ENCODE measurements at places on chromosomes 3 and 15.

DNA sequence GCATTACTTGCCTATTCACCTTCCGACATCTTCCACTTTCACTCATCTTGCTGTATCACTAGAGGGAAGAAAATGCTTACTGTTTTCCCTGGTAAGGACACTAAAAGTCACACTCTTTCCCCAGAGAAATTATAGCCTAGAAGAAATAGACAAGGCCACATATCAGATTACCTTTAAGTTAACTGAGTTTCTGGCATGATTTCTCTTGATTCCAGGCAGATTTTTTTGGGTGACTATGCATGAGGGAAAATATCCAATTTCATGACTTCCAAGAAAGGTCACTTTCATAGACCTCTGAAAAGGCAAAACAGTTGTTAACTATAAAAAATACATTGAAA is 30.3 kb downstream of the TCF12 start:
- DNase-seq: no peak

GRCh38 chr15:37252530-37252929 is 152.2 kb upstream of the MEIS2 start:
- DNase-seq: no peak

- no peak for DNase-seq
Observed at GRCh38 chr15:79195802-79196201, 86.7 kb upstream of the ANKRD34C start.

GRCh38 chr15:51623386-51623938 is 891 bp upstream of the DMXL2 start:
- DNase-seq: no peak

DNA sequence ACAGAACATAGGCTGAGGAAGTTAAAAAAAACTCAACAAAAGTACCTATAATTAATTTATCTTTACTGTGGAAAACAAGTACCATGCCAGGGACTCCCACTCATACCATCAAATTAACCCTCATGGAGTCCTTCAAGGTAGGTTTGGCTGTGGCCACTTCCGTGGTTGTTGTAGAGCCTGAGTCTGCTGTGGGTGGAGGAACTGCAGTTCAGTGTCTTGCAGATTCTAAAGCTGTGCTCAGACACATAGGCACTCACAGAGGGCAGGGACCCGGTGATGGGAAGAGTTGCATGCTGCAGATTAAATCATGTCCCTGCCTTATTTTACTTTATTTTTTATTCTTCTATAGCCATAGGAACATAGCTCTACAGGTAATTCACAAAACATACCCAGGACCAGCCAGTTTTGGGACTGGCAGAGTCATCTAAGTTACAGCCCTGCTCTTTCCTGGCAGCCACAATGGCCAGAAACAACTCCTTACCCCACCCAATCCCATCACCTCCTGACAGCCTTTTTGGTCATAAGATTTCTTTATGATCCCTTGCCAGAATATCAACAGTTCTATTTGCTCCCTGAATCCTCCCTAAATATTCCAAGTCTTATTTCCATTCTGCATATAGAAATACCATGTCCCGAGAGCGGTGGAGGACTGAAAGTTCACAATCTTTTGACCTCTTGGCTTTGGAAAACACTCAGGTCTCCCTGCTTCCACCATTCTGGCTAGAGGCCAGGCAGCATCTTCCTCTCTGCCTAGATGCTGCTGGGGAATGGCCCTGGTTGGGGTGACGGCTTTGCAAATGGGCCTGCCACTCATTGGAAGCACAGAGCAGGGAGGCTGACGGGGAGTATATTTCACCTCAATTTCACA is 193.7 kb downstream of the CHST2 start:
- DNase-seq: no peak

DNA sequence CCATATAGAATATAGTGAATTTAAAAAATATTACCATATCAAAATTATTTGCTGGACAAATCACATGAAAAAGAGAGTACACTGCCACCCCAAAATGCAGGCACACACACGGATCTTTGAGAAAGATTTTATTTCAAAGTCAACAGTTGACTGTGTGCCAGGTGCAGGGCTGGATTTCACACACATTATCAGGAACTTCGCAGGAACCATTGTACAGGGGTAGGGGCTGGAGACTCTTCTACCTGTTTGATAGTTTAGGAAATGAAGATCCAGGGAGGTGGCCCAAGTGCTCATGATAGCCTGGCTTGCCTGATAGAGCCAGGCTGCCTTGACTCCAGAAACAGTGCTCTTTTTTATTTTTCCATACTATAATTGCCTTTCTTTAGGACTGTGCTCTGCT is 54.2 kb downstream of the IL1RAP start:
- DNase-seq: no peak

GRCh38 chr3:197256836-197257444 is 41.5 kb downstream of the DLG1 start:
- no peak for DNase-seq

GRCh38 chr3:77412021-77412438 is 372.1 kb downstream of the ROBO2 start:
- no peak for DNase-seq

- DNase-seq: no peak
Observed at GRCh38 chr15:94745371-94745770, 514.0 kb downstream of the MCTP2 start.

DNA sequence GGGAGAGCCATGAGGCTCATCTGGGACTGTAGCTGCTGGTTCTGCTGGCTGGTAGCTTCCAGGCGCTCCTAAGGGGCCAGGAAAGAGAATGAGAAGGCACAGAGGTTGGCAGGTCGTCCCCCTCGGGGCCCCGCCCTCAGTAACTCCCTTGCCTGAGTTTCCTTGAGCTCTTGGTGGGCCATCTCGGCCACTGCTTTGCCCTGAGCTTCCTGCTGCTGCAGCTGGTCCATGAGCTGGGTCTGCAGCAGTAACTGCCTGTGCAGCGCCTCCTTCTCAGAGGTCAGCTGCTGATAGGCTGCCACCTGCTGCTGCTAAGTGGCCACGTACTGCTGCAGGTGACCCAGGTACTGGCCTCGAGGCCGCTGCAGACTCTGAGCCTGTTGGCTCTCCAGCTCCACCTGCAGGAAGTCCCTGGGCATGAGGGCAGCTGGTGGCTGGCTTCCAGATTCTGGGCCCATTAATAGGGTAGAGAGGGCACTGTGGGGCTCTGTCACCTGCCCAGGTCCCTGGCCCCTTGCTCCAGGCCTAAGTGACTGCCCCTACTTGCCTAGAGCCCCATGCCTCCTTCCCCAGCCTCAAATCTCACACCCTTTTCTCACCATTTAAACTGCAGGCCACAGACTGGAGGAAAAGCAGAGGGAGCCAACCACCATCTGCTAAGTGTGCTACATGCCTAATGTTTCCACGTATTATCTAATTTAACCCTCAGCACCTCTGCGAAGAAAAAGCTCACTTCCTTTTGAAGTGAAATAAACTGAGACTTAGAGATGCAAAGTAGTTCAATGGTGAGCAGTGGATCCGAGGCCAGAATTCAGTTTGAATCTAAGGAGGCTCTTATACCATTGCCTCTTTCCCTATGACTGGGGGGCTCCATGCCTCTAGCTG is 10.8 kb upstream of the VPS33B start:
- DNase-seq: no peak

DNA sequence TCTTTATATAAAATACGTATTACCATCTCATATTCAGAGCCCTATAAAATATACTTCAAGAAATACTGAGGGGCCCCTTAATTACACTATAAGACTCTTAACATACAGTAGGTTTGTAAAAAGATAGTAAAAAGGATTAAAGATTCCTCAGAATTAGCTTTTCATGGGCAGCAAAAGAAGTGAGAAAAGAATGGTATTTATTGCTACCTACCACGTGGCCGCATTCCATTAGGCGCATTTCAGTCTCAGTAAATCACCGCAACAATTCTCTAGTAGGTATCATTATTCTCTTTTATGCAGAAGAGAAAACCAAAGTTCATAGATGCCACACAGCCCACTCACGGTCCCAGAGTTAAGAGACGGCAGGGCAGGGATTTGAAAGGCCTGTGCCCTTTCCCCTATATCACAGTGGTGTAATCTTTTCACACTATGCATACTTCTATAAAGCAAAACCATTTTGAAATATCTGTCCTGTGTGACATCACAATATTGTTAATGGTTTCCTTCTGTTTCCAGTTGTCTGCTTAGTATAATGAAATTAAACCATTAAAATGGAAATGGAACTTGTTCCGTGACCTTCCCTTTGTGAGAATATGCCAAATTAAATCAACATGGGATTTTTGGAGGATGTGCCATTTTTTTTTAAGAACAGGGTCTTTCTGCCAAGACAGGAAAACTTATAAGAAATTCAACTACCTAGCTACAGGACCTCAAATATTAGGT is 1072.2 kb downstream of the FHIT start:
- no peak for DNase-seq

DNA sequence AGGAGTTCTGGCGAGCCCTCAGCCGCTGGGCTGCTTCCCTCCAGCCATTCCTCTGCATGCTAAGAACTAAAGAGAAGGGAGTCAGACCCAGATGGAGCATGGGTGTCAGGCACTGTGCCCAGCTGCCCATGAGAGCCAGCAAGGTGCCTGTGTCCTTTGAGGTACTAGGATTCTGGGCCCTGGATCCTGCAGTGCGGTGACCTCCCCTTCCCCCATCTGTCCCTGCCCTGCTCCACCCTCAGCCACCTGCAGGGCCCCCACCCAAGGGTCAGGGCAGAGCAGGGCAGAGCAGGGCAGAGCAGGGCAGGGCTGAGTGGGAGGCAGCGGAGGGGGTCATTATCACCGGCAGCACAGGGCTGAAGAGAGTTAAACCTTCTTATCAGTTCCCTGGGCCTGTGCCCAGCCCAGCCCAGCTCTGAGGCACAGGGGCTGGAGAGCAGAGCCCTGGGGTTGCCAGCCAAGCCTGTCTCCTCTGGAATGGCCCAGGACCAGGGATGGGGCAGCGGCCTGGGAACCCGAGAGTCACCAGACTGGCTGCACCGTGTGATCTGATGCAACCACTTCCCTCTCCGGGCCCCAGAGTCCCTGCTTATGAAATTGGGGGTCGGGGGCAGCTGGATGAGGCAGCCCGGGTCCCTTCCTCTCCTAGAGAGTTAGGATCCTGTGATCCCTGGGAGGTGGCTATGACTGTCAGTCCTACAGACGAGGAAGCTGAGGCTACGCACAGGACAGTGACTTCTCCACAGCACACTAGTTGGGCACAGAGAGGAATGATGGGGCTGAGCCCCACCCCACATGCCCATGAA is 17.3 kb downstream of the ZDHHC19 start:
- no peak for DNase-seq

DNA sequence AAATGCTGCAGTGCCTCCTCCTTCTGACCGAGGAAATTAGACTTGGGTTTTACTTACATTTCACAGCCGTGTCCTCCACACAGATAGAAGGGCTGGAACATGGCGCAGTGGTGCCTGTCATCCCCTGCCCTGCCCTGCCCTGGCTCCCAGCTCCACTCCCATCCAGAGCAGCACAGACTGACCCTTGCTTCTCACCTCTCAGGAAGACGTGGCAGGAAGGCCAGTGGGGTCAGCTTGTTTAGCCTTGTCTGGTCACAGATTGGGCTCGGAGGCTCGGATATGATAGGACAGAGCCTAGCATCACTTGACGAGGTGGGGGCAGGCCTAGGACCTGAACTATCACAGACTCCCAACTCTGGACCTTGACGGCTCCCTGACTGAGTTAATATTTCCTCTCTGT is 88.5 kb downstream of the LINGO1 start:
- no peak for DNase-seq

DNA sequence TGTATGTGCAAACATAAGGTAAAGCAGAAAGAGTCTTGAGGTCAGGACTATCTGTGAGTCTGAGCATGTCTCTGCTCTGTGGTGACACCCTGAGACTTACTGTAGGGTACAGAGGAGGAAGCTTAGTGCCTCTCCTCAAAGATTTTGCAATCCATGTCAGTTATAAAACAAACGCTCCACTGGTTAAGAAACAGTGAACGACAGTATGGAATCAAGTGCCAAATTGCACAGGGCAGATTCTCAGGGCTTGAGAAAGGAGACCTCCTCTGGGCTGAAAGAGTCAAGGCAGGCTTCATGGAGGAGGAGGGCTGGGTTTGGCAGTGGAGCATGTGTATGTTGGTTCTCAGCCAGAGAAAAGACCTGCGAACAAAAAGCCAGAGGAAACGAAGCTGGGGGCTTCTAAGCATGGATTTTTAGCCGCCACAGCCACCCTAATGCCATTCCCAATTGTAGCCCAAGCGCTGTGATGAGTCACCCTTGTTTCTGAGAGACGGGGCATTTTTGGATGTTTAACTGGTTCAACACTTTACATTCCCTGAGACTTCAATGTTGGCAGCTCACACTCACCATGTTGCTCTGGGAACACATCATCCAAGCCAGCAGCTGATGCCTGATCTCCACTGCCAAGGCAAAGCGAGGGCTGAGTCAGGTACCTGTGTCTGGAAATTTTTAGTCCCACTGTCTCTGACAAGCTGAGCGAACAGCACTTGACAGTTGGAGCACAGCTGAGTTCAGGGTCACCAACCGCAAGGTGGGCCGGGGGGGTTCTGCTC is 3.4 kb upstream of the DGKG start:
- DNase-seq: no peak

DNA sequence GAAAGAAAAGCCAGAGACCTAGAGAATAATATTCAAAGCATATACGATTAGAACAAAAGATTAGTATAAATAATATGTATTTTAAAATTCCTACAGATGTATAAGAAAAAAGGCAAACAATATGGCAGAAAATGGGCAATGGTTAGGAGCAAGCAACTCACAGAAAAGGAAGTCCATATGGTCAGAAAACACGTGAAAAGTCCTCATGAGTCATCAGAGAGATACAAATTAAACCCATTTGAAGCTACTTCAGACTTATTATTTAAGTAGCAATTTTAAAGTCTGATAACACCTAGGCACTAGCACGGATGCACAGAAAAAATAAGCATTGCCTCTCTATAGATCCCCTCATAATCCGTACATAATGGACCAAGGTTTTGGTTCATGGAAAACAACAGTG is 25.6 kb downstream of the SLC7A14 start:
- no peak for DNase-seq

DNA sequence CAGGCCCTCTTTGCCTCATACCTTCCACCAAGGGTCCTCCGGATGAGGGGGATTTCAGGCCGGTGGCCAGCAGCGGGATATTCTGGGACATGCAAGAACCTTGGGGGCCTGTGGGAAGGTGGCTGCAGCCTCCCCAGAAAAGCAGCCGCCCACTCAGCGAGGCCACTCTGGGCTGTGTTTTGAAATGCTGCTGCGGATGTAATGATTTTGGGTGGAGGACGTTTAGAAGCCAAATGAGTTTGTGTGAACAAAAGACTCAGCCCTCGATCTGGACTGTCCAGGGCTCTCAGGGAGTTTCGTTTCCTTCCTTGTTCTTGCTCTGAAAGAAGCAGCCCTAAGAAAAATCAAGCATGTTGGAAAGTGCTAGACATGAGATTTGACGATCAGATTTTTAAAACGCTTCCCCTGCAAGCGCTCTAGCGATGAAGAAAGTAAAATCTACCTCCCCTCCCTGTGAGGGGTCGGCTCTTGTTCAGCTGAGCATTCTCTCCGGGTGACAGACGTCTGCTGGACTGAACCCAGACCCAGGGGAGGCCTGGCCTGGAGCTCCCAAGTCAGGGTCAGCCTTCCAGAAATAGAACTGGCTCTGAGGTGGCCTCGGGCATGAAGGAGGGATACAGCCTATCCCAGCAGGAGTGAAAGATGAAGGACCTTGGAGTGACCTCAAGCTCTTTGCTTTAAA is 12.9 kb downstream of the HEG1 start:
- DNase-seq: no peak

GRCh38 chr3:174541708-174542315 is 317.3 kb upstream of the NAALADL2 start:
- DNase-seq: no peak

Measured in vagina (tissue), 2 donors.